ENCODE measurements at places on chromosomes 12 and 14.

DNA sequence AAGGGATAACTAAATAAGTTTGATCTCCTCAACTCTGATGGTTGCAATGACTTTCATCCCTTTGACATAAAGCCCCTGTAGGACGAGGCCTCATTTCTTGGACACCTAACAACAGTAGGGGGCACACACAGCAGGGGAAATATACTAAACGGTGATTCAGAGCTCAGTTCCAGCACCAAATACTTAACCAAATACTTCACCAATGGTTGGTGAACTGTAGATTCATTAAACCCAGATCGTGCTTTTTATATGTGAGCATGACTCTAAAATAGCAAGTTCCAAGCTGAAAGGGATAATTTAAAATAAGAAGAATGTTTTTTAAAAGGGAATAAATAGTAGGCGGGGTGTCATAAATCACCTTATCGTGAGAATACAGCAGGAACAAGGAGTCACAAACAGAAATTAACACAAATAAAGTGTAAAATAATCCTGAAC is 53.2 kb downstream of the ATG2B start:
- peak; percentile 30 for DNase-seq

- DNase-seq = no peak
Measured at GRCh38 chr12:56350662-56351061, 9.2 kb downstream of the STAT2 start.

- DNase-seq = peak; percentile 18
Measured at GRCh38 chr14:97762386-97762785, 965.2 kb downstream of the VRK1 start.

DNA sequence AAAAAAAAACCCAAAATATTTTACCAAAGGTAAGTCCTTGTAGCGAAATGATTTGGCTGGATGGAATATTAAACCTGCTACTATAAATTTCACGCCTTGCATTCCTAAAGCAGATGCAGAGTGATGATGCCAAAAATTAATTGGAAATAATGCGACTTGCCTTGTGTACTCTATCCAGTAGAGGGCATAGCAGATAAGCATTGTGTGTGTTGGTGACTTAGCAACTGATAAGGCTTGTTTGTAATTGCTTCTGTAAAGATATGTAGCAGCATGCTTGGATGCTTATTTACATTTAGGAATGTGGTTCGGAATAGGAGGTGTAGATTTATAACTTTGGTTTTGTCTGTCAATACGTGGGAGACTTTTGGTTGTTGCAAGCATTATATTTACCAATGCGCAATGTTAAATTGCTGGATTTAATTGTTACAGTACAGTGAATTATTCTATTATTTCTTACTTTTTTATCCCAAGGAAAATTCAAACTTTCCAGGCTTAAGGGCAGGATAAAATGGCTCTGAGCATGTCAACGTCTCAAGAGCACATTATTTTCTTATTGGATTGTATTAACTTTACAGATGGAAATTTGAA is 80.5 kb downstream of the TMEM260 start:
- DNase-seq = peak; percentile 77

- no peak for DNase-seq
Measured at GRCh38 chr14:102727336-102728095, 49.7 kb upstream of the TRAF3 start.

Measured in hematopoietic multipotent progenitor cell treated with erythropoietin and hydrocortisone succinate and interleukin-3 and kit ligand, for 4 days (in vitro differentiated cells).